ENCODE measurements at places on chromosomes 6 and 20.
A peak's percentile ranks its signal among the peaks of the same experiment; 100 is the strongest.

- DNase-seq, result no peak
Observed at GRCh38 chr6:130190701-130191690, 31.8 kb downstream of the SAMD3 start.

- no peak for DNase-seq
Observed at GRCh38 chr20:43702502-43702901, 24.3 kb downstream of the GTSF1L start.

- peak; percentile 14 for DNase-seq
Observed at GRCh38 chr6:88263591-88263990, 97.4 kb upstream of the CNR1 start.

GRCh38 chr6:122930252-122931180, 65.5 kb upstream of the CLVS2 start:
- no peak for DNase-seq

DNA sequence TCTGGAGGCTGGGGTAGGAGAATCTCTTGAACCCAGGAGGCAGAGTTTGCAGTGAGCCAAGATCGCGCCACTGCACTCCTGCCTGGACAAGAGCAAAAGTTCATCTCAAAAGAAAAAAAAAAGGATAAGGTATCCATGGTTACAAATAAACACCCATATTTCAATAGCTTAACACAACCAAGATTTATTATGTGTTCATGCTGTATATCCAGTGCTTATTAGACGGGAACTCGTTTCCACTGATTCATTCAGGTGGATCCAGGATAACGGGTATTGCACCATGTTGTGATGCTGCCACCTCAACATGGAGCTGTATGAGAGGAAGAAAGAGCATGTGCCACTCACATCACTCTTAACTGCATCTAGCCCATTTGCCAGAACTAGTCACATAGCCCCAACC, 69.1 kb upstream of the HIVEP1 start:
- DNase-seq, result peak; percentile 12

DNA sequence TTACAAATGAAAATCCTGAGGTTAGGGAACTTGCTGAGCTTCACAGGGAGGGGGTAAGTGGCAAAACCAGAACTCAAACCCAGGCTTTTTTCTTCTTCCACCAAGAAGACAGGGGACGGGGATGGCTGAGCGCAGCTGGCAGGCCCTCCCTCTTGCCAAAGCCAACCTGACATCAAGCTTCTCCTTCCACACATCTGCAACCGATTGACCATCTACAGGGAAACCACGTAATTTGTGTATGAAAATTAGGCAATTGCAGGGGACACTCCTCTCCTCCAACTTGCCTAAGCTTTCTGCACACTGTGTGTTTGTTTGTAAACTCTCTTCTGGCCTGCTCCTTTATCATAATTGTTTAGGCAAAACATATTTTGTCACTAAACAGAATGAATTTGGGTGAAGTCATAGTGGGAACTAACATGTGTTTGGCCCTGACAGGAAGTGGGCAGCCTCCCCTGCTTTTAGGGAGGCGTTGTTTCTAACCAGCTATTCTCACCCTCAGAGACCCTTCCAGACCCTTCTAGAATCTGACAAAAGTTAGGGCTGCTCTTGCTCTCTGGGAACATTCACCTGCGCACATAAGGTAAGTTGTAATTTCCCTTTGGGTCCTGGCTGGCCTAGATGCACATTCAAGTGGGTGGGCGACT, 18.9 kb downstream of the ZNF831 start:
- DNase-seq, result no peak

- DNase-seq, result no peak
Observed at GRCh38 chr20:24970754-24971153, 21.7 kb downstream of the CST7 start.
